ENCODE measurements at places on chromosomes 3 and 15. TPM values are rescaled to one million over a fixed set of nuclear protein-coding genes. Genes with fewer than 3 reads are reported as not detected.

The SLC22A13 gene
- polyA plus RNA-seq: 0.21 TPM

The ALDH1A2 gene
- 54.0 TPM for polyA plus RNA-seq

The SEMA3G gene
- polyA plus RNA-seq: 8.0 TPM

The TIMP4 gene
- 0.53 TPM for polyA plus RNA-seq

DNA sequence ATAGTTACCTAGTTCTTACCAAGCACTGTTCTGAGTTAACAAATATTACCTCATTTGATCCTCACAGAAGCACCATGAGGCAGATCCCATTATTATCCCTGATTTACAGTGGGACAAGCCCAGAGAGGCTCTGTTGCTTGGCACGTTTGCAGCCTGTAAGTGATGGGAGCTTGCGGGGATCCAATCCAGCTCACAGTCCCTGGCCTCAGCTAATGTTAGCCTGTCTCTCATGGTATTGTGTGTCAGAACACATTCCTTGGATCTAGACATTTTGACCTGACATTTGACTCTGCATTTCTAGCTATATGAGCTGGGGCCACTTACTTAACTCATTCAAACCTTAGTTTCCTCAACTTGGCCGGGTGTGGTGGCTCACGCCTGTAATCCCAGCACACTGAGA is 246.9 kb upstream of the LRTM1 start:
- DNase-seq: no peak

The ETV5 gene
- 296 TPM for polyA plus RNA-seq

All from left lung (tissue), 14 donors.